Thoracic aorta (tissue), 2 donors: ENCODE measurements at places on chromosomes 6 and 20.

- DNase-seq, result no peak
- peaks cover 14% of the 10 kb centered on the region for H3K4me1 ChIP-seq
- H3K4me3 ChIP-seq, result no peak overlapping the region
- no peaks in the 10 kb centered on the region for H3K27me3 ChIP-seq
- H3K27ac ChIP-seq, result no peak overlapping the region
These were observed 91.9 kb downstream of the RFPL4B start for GRCh38 chr6:112439010-112439409.

DNA sequence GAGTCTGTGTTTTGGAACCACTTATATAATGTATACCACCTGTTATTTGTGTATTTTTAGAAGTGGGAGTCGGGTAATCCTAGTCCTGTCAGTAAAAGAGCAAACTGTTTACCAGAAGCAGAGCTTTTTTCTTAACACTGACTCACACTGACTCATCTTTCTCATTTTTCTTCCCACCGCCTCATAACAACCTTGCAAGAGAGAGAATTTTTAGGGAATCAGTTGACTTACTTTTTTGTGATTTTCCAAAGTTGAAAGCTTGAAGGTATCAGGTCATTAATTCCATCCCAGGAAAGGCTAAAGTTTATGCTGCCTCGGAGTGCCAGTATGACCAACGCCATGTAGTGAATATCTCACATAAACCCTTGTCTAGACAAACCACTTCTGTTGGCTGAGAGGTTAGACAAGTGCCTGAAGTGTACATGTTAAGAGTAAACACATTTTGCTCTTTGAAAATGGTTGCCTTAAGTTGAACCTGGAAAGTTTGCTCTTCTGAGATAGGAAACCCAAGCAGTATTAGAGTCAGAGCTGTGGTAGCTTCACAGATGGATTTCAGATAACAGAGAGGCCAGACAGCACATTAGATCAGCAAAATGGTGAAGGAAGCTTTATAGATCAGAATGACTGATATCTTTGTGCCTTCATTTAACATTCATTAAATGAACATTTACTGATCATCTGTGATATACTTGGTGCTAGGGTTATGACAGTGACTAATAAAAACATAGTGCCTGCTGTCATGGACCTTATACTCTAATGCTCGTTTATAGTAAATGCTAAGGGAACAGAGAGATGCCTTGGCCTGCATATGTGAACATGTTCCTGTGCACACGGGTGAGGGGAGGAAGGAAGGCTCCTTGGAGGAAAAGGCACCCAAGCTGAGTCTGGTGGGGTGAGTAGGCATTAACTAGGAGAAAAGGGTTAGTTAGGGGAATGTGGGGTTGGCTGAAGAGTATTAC is 29.1 kb upstream of the PKIG start:
- H3K27me3 ChIP-seq, result no peaks in the 10 kb centered on the region
- H3K4me3 ChIP-seq, result no peak overlapping the region
- no peak for DNase-seq

GRCh38 chr20:8706961-8707700 is 361.8 kb upstream of the PLCB4 start:
- no peaks in the 10 kb centered on the region for H3K36me3 ChIP-seq
- no peak overlapping the region for H3K4me3 ChIP-seq
- no peak for DNase-seq
- no peak overlapping the region for H3K27ac ChIP-seq
- no peaks in the 10 kb centered on the region for H3K27me3 ChIP-seq

- H3K36me3 ChIP-seq, result peaks cover 7% of the 10 kb centered on the region
- peaks cover 12% of the 10 kb centered on the region for H3K4me1 ChIP-seq
- no peaks in the 10 kb centered on the region for H3K27me3 ChIP-seq
- H3K4me3 ChIP-seq, result no peak overlapping the region
- no peak overlapping the region for H3K27ac ChIP-seq
These were observed 4.6 kb downstream of the PPDPF start for GRCh38 chr20:63525185-63525584.

- no peaks in the 10 kb centered on the region for H3K4me1 ChIP-seq
- H3K4me3 ChIP-seq, result no peak overlapping the region
- no peak for DNase-seq
- H3K27me3 ChIP-seq, result no peaks in the 10 kb centered on the region
These were observed 28.1 kb downstream of the INSM1 start for GRCh38 chr20:20395903-20396568.

DNA sequence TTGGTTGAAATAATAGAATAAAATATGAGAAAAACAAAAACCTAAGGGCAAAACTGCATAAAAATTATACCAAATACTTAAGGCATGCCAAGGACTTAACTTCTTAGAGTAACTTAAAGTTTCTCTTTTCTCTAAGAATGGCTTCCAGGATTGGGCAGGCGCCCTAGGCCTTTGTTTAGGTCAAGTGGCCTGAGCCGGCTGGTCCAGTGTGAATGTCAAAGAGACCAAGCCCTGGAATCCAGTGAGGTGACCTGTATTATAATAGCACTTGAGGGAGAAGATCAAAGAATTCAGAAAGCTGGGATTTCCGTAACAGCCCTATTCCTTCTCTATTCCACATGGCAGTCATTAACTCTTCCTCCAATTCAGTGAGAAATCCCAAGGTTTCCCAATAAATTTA is 6.6 kb downstream of the METTL24 start:
- H3K4me1 ChIP-seq, result peaks cover 52% of the 10 kb centered on the region
- H3K27ac ChIP-seq, result no peak overlapping the region
- H3K36me3 ChIP-seq, result no peaks in the 10 kb centered on the region
- no peak for DNase-seq
- H3K4me3 ChIP-seq, result no peak overlapping the region

- peaks cover 27% of the 10 kb centered on the region for H3K4me1 ChIP-seq
- no peak overlapping the region for H3K27ac ChIP-seq
- H3K36me3 ChIP-seq, result peaks cover 12% of the 10 kb centered on the region
- no peak for DNase-seq
These were observed 6.2 kb downstream of the ITCH start for GRCh38 chr20:34369265-34369664.

- H3K27me3 ChIP-seq, result no peaks in the 10 kb centered on the region
- no peak overlapping the region for H3K27ac ChIP-seq
- no peak for DNase-seq
- H3K36me3 ChIP-seq, result no peaks in the 10 kb centered on the region
- H3K4me3 ChIP-seq, result no peak overlapping the region
- H3K4me1 ChIP-seq, result no peaks in the 10 kb centered on the region
These were observed 173.5 kb upstream of the IRAK1BP1 start for GRCh38 chr6:78693835-78694234.

GRCh38 chr20:63119121-63119962 is 96.6 kb downstream of the YTHDF1 start:
- H3K27ac ChIP-seq, result no peak overlapping the region
- H3K36me3 ChIP-seq, result no peaks in the 10 kb centered on the region
- H3K4me1 ChIP-seq, result no peaks in the 10 kb centered on the region
- H3K4me3 ChIP-seq, result no peak overlapping the region

GRCh38 chr20:24697411-24697810 is 228.0 kb downstream of the SYNDIG1 start:
- H3K36me3 ChIP-seq, result no peaks in the 10 kb centered on the region
- H3K4me3 ChIP-seq, result no peak overlapping the region
- H3K27me3 ChIP-seq, result no peaks in the 10 kb centered on the region
- DNase-seq, result no peak
- no peak overlapping the region for H3K27ac ChIP-seq

GRCh38 chr6:31402324-31403282 is 792 bp upstream of the MICA start:
- no peaks in the 10 kb centered on the region for H3K36me3 ChIP-seq
- peak overlapping the region; percentile 95 for H3K4me3 ChIP-seq
- DNase-seq, result no peak
- H3K4me1 ChIP-seq, result peaks cover 46% of the 10 kb centered on the region

GRCh38 chr20:7031222-7031621 is 263.7 kb downstream of the BMP2 start:
- no peaks in the 10 kb centered on the region for H3K36me3 ChIP-seq
- no peak overlapping the region for H3K27ac ChIP-seq
- no peaks in the 10 kb centered on the region for H3K4me1 ChIP-seq

- H3K27me3 ChIP-seq, result no peaks in the 10 kb centered on the region
- H3K4me1 ChIP-seq, result no peaks in the 10 kb centered on the region
- DNase-seq, result no peak
- no peak overlapping the region for H3K27ac ChIP-seq
These were observed 22.6 kb downstream of the CST4 start for GRCh38 chr20:23666189-23666588.

- no peak overlapping the region for H3K4me3 ChIP-seq
- H3K36me3 ChIP-seq, result no peaks in the 10 kb centered on the region
- DNase-seq, result no peak
- H3K27me3 ChIP-seq, result no peaks in the 10 kb centered on the region
These were observed 24.6 kb upstream of the GTF3C6 start for GRCh38 chr6:110933912-110934311.

DNA sequence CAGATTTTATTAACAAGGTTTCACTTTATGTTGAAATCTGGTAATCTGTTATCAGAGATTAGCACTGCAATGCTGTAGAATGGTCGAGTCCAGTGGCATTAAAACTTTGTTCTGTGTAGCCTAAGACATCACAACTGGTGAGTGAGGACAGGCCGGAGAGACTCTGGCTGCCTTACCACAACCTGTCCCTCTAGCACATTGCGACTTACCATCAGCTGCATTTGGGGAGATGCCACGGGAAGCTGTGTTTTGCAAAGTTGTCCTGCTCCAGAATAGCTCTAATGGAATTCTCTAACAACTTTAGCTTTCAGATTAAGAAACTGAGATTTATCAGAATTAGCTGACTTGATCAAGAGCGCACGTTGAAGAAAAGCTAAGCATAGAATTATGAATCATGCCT is 493.3 kb downstream of the MAFB start:
- peaks cover 23% of the 10 kb centered on the region for H3K4me1 ChIP-seq
- peak overlapping the region; percentile 69 for H3K27ac ChIP-seq
- DNase-seq, result no peak
- H3K36me3 ChIP-seq, result no peaks in the 10 kb centered on the region
- no peaks in the 10 kb centered on the region for H3K27me3 ChIP-seq
- H3K4me3 ChIP-seq, result no peak overlapping the region

GRCh38 chr6:95203153-95203754 is 374.1 kb upstream of the MANEA start:
- H3K36me3 ChIP-seq, result no peaks in the 10 kb centered on the region
- no peaks in the 10 kb centered on the region for H3K4me1 ChIP-seq
- H3K27ac ChIP-seq, result no peak overlapping the region

GRCh38 chr6:127385668-127386430 is 42.4 kb upstream of the ECHDC1 start:
- H3K4me1 ChIP-seq, result no peaks in the 10 kb centered on the region
- H3K27me3 ChIP-seq, result no peaks in the 10 kb centered on the region
- no peak for DNase-seq
- no peaks in the 10 kb centered on the region for H3K36me3 ChIP-seq
- no peak overlapping the region for H3K27ac ChIP-seq

GRCh38 chr6:38354037-38354381 is 285.7 kb downstream of the BTBD9 start:
- H3K4me3 ChIP-seq, result no peak overlapping the region
- no peaks in the 10 kb centered on the region for H3K36me3 ChIP-seq
- peaks cover 18% of the 10 kb centered on the region for H3K4me1 ChIP-seq
- H3K27me3 ChIP-seq, result no peaks in the 10 kb centered on the region
- no peak overlapping the region for H3K27ac ChIP-seq

DNA sequence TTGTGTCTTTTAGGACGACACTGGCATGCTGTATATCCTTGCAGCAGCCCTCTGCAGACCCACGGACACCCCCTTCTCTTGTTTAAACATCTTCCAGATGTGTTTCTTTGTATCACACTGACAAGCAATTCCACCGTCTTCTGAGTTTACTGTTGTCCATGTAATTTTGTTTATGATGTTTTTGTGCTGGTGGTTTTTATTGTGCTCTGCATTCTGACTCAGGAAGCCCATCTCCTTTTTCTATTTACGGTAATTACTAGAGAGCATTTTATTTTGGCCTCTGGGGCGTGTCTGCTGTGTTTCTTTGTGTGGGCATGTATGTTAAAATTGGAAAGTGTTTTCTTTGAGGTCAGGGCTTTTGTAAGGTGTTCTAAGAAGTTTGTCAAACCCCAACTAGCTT is 111.9 kb downstream of the JARID2 start:
- H3K27ac ChIP-seq, result no peak overlapping the region
- H3K27me3 ChIP-seq, result no peaks in the 10 kb centered on the region
- no peaks in the 10 kb centered on the region for H3K4me1 ChIP-seq

- H3K27me3 ChIP-seq, result no peaks in the 10 kb centered on the region
- no peak for DNase-seq
These were observed 125.2 kb downstream of the TSHZ2 start for GRCh38 chr20:53097371-53097770.

DNA sequence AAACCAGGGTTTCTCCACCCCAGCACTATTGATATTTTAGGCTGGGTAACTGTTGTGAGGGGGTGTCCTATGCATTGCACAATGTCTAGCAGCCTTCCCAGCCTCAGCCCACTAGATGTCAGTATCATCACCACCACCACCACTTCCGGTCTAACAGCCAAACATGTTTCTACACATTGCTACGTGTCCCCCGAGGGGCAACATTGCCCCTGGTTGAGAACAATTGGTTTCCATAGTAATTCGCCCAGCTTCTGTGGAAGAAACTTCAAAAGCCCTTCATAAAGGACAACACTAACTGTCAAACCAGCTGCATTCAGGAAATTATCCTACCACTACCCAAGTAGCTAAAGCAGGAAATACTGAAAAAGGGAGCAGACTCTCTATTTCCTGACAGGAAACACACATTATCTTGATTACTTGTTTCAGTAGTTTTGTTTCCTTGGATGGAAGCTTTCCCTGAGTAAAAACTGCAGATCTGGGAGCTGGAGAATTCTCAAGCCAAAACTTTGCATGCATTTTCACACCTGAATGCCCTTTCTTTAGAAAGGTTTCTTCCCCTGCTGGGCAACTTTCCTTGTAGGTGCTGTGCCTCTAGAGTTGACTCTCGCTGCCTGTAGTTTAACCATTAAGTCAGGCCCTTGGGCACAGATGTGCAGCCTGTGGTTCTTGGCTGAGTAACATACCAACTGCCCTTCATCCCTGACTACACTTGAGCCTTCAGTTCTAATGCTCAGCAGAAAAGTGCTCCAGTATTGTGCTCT is 23.6 kb downstream of the PKHD1 start:
- no peaks in the 10 kb centered on the region for H3K36me3 ChIP-seq
- H3K27ac ChIP-seq, result no peak overlapping the region
- H3K4me1 ChIP-seq, result no peaks in the 10 kb centered on the region
- no peaks in the 10 kb centered on the region for H3K27me3 ChIP-seq
- H3K4me3 ChIP-seq, result no peak overlapping the region
- no peak for DNase-seq

GRCh38 chr6:17116117-17116440 is 14.2 kb downstream of the STMND1 start:
- no peaks in the 10 kb centered on the region for H3K4me1 ChIP-seq
- no peak for DNase-seq
- H3K36me3 ChIP-seq, result no peaks in the 10 kb centered on the region
- no peak overlapping the region for H3K27ac ChIP-seq
- no peaks in the 10 kb centered on the region for H3K27me3 ChIP-seq
- H3K4me3 ChIP-seq, result no peak overlapping the region

GRCh38 chr20:36499723-36500501 is 41.4 kb upstream of the MYL9 start:
- DNase-seq, result no peak
- peaks cover 49% of the 10 kb centered on the region for H3K36me3 ChIP-seq
- H3K4me3 ChIP-seq, result no peak overlapping the region
- peak overlapping the region; percentile 30 for H3K27ac ChIP-seq
- no peaks in the 10 kb centered on the region for H3K27me3 ChIP-seq
